Mucosa of descending colon (tissue), 3 donors: ENCODE measurements at places on chromosomes 7 and 10. TPM values are rescaled to one million over a fixed set of nuclear protein-coding genes. Genes with fewer than 3 reads are reported as not detected.

Gene PKD2L1
- total RNA-seq = not detected

Gene BHLHA15
- total RNA-seq = not detected

Gene TMEM270
- total RNA-seq = not detected

Gene XRCC2
- total RNA-seq = 2.5 TPM

Gene SFTPA1
- total RNA-seq = not detected

Gene ABCC2
- total RNA-seq = 1.6 TPM

DNA sequence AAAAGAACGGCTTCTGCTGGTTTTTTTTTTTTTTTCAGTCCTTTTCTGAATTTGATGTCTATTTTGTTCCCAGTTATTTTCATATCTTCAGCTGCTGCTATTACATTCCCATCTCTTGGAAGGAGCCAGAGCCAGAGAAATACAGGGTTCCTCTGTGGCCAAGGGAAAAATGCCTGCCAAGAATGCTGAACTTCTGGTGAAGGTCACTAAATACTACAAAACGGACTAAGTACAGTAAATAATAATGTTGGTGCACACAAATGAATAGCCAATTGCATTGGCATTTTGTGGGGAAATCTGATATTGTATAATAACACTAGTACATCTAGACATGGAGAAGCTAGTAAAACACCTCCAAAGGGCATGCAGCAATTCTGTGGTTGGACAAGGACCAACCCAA lies 56.3 kb upstream of the ZEB1 start:
- no peak for DNase-seq

DNA sequence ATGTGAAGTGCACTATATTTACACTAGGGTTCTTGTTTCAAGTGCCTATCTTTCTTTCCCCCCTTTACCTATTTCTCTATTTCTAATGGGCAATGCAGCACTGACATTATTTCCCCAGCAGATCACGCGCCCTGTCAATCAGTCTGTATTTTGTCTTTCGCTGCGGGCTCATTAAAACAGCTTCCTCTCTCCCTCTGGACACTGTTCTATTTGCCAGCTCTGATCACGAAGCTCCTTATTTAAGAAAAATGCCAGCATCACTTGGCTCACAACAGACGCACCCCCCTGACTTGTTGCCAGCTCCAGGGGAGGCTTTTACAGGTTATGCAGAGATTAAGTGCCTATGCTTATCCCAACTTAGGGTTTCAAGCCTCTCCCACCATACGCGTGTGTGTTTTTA lies 78.5 kb downstream of the EBF3 start:
- DNase-seq = no peak

DNA sequence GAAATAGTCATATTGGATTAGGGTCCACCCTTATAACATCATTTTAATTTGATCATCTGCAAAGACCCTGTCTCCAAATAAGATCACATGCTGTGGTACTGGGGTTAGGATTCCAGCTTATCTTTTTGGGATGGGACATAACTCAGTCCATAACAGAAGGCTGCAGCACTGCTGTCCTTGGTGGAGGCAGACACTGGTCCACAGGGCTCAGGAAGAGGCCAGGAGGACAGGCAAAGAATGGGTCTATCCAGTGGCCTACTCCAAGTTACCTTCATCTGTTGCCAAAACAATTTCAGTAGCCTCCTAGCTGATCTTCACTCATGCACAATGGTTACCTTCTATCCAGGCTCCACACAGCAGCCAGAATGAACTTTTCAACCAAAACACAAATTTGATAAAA lies 387.0 kb downstream of the GRID1 start:
- no peak for DNase-seq

- DNase-seq = no peak
These were observed 96.1 kb downstream of the FAM53B start for GRCh38 chr10:124648131-124648475.

GRCh38 chr7:49119706-49120105 lies 195.4 kb downstream of the CDC14C start:
- no peak for DNase-seq

DNA sequence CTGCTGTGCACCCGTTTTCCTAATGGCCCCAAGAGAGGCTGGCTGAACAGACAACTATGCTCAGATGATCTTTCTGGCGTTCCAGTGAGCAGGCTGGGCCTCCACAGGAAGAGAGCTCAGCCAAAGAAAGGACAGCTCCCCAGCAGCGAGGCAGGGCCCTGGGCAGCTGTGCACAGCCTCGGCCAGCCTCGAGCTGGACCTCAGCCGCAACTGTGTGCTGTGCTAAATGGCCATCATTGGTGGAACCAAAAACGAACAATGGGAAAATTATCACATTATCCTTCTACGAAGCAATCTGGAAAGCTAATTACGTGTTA lies 97.5 kb downstream of the CTBP2 start:
- no peak for DNase-seq

DNA sequence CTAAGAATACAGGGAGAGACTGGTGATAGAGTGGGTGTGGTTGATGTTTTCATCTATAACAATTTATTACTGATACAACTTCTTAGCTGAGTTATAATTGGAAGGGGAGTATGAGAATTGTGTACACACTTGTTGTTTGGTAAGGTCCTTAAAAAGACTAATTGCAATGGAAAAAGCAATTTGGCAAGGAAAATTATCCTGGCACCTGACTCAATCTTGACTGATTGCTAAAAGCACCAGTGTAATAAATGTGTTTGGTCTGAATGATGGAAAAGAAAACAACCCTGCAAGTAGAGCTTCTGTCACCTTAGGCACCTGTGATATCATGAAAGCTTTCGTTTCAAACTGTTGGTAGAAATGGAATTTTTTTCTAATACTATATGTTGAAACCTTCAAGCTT lies 6.7 kb upstream of the GSDME start:
- no peak for DNase-seq

GRCh38 chr7:7766671-7767070 lies 48.3 kb upstream of the RPA3 start:
- DNase-seq = no peak

GRCh38 chr7:152986376-152986775 lies 226.8 kb downstream of the ACTR3B start:
- DNase-seq = no peak

- DNase-seq = no peak
These were observed 133.3 kb downstream of the ICA1 start for GRCh38 chr7:8128449-8129317.

DNA sequence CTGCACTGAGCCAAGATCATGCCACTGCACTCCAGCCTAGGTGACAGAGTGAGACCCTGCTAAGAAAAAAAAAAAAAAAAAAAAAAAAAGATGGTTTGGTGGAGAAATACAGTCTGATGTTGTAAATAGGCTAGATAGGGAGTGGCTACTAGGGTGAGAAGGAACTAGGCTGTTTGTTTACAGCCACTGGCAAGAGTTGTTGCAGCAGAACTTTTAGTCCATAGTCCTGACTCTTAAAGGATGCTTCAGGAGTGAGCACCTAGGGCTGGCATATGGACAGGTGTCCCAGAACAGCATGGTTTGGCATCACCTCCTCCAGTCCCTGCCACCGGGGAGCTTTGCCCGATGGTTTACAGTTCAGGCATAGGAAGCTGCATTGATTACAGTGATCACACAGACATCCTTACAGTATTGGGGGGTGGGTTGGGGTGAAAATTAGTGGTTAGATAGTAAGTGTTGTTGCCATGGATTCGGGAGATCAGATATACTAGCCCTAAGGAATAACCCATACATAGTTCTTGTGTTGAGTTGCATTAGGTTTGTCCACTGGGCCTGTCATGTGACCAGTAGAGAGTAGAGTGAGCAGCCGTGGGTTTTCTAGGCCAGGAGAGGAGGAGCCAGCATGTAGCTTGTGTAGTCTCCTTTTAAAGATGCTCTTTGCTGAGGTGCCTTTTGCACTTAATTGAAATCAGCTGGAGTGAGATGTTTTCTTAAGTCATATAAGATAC lies 35.9 kb downstream of the ZRANB1 start:
- no peak for DNase-seq

DNA sequence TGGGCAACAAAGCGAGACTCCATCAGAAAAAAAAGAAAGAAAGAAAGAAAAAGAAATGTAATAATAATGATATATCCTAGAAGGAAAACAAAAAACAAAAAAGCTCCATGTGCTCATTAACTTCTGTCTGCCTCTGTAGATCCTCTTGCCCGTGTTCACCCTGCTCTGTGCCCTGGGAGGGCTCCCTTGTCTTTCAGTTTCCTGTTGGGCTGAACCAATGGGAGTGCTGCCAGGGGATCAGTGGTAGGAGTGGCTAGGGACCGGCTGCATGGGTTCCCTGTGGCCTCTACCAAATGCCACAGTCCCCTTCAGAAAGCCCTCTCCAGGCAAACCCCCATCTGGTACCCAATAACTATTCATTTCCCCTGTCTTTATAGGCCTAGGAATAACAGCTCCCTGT lies 51.8 kb upstream of the PARD3 start:
- peak; percentile 52 for DNase-seq

DNA sequence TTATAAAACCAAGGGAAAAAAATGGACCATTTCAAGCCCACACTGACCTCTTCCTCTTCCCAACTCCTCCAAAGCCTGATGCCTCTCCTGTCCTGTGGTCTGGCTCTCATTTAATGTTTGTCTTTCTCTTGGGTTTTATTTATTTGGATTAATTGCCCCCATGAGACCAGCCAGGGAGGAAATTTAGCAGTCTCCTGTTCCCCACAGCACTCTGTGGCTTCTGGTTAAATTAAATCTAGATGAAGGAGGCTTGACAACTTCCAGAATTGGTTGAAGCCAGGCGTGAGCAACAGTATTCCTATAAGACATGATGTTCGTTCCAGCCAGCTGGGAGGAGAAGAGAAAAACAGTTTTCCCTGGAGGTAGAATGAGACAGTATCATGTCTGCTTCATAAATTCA lies 15.1 kb upstream of the PRLHR start:
- no peak for DNase-seq

GRCh38 chr7:5177060-5177459 lies 13.0 kb upstream of the WIPI2 start:
- DNase-seq = no peak

- DNase-seq = no peak
These were observed 5.4 kb downstream of the RAB11FIP2 start for GRCh38 chr10:118041316-118041715.

GRCh38 chr10:34346516-34347100 lies 468.5 kb downstream of the PARD3 start:
- no peak for DNase-seq

DNA sequence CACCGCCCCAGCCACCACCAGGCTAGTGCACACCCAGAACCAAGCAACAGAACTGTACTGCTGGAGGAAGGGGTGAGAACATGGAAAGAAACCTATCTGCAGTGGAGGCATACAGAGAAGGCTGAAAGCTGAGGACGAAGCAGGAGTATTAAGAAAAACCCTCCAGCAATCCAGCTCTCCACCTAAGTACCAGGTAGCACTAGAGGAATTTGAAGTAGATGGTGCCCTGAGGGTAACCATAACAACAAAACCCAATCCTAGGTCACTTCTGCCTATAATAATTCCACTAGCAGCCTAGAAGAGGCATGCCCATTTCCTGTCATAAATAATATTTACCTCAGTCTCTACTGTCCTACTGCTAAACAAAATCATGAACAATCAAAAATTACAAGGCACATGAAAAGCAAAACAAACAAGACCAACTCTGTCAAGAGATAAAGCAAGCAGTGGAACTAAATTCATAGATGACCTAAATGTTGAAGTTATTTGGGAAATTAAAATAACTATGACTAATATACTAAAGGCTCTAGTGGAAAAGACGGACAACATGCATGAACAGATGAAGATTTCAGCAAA lies 51.1 kb downstream of the HYCC1 start:
- no peak for DNase-seq

DNA sequence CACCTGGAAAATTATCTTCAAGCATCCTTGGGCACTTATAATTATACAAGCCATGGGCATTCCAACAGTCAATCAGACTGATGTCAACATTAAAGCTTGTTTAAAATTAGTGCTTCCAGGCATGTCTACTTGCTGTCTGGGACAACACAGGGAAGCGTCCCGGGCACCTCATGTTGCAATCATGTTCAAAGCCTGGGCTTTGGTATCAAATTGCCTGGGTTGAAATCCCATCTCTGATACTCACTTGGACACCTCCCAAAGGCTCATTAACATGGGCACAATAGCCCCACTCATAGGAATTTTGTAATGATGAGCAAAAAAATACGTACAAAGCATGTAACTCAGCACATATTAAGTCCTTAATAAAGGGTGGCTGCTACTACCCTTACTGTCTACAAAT lies 14.4 kb downstream of the AIFM2 start:
- DNase-seq = no peak

- DNase-seq = no peak
These were observed 20.0 kb upstream of the LRRC17 start for GRCh38 chr7:102892631-102893278.

DNA sequence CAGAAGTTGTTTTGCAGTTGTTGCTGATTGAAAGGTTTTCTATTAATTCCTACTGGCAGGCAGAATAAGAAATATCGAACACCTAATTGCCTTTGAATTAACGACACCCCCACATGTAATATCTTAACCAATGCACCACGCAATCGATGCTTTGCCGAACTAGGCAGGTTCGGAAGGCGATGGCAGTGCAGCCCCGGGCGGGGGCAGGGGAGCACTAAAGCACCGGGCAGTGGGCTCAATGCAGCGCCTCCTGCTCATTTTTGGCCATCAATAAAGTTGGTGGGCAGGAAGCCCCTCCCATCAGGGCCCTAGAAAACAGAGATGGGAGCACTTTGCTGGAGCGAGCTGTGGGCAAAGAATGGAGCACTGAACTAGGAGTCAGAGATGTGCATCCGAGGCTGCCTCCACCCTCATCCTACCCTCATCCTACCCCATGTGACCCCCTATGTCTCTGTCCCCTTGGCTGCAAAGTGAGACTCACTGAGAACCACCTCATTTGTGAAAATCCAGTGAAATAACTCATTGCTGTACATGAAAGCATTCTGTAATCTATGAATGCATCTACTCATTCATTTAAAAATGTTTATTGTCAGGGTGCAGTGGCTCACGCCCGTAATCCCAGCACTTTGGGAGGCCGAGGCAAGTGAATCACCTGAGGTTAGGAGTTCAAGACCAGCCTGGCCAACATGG lies 19.6 kb upstream of the CHST15 start:
- DNase-seq = no peak

DNA sequence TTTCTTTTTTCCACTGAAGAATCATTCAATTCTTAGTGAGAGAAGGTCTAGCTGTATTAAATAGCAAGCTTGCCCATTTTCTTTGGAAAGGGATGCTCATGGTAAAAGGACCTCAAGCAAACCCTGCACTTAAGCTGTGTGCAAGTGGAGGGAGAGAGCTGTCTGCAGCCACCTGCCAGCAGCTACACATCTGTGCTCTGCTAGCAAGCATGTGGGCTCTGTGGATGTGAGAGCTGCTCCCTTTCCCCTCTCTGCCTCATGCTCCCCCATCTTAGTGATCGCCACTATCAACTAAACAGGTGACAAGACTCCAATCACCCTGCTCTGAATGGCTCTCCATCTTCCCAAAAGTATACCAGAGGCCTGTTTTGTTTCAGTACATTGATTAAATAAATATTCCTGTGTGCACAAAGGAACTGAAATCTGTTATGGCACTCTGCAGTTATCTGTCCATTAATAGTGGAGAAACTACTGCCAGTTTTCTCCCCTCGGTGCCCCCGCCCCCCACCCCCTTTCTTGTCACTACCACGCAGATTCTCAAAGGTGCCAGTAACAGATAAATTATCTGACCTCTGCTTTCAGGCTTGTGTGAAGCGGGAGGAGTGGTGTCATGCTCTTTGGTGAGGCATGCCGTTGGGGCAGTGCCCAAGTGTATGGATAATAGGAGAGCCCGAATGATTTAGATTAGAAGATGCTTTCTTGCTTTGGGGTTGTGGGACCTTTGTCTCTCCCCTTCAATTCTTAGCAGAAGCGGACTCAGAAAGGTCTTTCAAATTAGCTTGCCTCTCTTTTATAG lies 26.4 kb downstream of the AUTS2 start:
- DNase-seq = no peak

GRCh38 chr10:130499541-130499940 lies 363.4 kb downstream of the GLRX3 start:
- DNase-seq = no peak

GRCh38 chr7:106864298-106865081 lies 592 bp upstream of the PIK3CG start:
- DNase-seq = no peak
